ENCODE measurements at places on chromosomes 11 and 22.

DNA sequence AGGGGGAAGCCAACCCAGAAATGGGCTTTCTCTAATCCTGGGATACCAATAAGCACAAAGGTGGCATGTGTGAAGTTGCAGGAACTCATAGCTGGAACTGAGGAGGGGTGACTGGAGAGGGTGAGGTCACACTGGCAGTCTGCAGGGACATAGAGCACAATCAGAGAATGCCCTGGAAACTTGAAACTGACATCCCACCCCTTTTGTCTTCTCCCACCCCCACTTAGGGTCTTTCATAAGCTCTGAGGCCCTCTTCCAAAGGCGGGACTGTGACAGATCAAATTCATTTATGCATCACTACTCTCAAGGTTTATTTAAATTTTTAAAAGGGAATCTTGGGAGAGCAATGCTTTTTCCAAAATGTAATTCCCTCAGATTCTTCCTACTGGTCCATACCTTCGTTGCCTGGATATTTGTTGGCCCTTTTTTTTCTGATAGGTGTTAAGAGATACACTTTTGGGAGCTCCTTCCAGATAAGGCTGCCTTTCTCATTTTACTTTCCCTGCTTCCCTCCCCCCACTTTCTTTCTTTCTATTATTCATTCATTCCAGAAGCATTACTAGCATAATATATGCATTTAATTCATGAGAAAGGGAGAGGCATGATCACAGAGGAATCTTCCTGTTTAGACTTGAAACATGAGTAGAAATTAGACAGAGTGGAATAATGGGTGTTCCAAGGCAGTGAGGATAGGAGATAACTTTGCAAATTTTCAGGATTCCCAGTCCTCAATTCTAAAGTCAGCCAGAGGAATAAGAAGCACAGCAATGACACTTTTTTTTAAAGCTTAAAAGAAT, 14.8 kb downstream of the OR51E2 start:
- peak; percentile 74 for DNase-seq

DNA sequence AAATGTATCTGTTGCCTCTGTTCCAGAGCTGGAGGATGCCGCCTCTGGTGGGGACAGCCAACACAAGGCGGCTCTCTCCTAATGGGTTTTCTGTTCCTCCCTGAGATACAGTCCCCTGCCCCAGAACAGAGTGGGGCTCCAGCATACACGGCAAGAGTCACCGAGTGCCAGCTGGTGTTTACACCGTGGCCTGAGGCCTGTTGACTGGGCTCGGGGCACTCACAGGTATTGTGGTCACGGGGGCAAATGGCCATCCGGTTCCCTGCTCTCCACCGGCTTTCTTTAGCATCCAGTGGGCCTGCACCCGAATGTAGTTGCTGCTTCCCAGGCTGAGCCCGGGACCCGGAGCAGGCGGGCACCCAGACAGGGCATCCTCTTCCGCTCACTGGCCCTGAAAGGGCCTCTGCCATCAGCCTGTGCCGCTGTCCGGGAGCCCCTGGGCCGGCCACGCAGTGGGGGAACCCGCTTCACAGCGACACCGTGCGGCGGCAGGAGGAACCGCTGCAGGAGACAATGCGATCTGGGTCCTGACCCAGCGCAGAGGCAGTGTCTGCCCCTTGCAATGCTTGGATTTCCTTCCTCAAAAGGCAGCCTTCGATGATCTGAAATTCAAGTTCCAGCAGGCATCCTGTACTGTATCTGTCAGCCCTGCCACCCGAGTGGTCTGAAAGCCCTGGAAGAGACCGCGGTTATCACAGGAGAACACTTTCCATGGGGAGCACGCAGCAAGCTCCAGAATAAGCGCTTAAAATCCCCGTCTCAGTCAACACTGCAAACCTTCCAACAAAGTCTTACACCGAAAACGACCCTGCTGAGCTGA, 859 bp upstream of the KRTAP5-5 start:
- DNase-seq, result peak; percentile 37

DNA sequence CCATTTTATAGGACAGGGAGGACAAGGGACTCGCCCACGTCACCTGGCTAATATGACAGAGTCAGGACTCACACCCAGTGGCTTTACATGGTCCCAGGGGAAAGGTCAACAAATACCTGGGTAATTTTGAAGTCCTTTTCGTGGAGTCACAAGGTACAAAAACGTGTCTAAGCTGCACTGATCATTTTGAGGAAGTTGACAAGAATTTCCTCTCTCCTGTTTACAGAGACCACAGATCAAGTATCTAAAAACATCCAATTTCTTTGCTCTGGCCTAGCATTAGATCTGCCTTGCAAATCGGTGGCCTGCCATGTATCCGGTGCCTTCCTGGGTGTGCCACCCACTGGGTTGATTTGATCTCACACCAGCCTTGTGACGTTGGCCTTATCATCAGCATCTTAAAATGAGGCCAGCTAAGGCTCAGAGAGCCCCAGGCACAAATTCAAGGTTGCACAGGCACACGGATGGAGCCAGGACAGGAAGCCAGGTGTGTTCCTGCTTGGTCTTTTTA, 17.6 kb downstream of the GDPD5 start:
- DNase-seq, result no peak

GRCh38 chr11:121199516-121199915, 93.1 kb upstream of the SC5D start:
- DNase-seq, result no peak

DNA sequence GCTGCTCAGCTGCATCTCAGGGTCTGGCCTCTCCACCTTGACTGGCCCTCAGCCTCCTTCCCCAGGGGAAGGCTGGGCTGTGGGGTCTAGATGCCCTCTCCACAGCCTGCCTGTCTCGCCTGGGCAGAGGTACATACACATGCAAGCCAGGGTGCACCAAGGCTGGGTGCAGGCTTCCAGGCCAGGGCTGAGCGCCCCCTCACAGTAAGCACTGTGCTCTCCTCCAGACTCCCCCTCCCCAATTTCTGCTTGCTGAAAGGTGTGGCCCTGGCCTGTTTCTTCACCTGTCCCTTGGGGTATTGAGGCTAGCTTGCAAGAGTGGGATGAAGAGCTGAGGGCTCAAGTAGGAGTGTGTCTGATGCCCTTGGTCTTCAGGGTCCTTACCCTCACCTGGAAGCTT, 22.5 kb downstream of the RELT start:
- DNase-seq, result no peak

DNA sequence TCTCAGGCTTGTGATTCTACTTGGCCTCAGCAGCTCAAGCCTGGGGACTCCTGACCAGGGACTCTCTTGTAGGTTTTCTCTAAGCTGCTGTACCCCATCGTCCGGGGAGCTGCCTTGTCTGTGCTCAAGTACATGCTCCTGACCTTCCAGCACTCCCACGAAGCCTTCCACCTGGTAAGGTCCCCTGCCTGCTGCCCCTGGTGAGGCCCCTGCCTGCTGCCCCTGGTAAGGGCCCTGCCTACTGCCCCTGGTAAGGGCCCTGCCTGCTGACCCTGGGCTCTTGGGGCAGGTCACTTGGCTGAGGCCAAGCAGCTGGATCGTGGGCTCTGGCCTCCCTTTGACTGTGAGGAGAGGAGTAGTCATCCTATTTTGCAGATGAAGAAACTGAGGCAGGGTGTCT, 11.3 kb downstream of the USP35 start:
- DNase-seq, result no peak

GRCh38 chr11:124276081-124276480, 19.9 kb downstream of the OR8G5 start:
- no peak for DNase-seq

GRCh38 chr11:12803086-12803826, 129.0 kb downstream of the TEAD1 start:
- peak; percentile 74 for DNase-seq

GRCh38 chr11:133318221-133318620, 214.1 kb downstream of the OPCML start:
- DNase-seq, result no peak

- DNase-seq, result peak; percentile 21
Observed at GRCh38 chr22:42317008-42317407, 46.6 kb upstream of the TCF20 start.

GRCh38 chr22:29713156-29713727, 6.6 kb upstream of the CABP7 start:
- no peak for DNase-seq

DNA sequence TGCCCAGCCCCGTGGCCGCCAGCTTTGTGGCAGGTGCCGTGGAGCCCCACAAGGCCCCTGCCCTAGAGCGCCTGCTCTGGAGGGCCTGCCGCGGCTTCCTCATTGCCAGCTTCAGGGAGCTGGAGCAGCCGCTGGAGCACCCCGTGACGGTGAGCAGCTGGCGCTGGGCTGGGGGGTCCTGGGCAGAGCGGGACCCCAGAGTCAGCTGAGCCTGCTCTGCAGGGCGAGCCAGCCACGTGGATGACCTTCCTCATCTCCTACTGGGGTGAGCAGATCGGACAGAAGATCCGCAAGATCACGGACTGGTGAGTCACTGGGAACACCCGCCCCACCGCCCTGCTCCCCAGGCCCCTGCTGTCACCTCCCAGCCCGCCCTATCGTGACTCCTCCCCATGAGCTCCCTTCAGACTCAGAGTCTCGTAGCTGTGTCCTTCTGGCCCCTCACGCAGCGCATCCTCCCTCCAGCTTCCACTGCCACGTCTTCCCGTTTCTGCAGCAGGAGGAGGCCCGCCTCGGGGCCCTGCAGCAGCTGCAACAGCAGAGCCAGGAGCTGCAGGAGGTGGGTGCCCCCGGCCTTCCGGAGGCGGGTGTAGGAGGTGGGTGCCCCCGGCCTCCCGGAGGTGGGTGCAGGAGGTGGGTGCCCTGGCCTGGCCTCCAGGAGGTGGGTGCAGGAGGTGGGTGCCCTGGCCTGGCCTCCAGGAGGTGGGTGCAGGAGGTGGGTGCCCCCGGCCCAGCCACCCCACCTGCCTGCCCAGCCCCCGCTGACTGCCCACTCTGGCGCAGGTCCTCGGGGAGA, 4.7 kb downstream of the TCIRG1 start:
- DNase-seq, result peak; percentile 75

GRCh38 chr22:25843660-25844405, 101.8 kb downstream of the MYO18B start:
- no peak for DNase-seq

DNA sequence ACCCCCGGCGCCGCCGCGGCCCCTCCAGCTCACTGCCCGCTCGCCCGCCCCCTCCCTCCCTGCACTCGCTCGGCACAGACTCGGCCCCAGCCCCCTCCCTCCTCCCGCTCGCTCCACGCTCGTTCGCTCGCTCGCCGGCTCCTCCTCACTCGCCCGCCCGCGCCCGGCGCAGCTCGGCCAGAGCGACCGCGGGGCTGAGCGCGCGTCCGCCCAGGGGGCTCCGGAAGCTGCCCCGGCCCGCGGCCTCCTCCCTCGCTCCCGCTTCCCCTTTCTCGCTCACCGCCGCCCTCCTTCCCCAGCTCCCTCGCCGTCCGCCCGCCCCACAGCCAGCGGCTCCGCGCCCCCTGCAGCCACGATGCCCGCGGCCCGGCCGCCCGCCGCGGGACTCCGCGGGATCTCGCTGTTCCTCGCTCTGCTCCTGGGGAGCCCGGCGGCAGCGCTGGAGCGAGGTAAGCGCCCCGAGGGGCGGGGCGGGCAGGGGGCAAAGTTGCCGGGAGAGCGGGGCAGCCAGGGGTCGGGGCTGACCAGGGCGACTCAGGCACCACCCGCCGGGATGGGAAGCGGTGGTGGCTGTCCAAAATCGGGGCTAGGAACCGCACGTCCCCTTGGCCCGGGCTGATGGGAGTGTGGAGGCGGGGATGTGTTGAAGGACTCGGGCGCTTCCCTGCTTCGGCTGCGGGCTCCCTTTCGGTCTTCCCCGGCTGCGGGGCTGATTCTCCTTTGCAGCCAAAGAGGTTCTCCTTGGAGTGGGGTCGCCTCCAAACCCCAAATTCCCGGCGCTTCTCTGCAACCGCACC, at the start of gene SEZ6L:
Gene SEZ6L (plus strand): TSS at position 148 of the 797 bp plus-strand sequence. CDS start 208 bp downstream, at position 356.
- peak; percentile 17 for DNase-seq

GRCh38 chr11:63670433-63671321, 499 bp downstream of the ATL3 start:
- DNase-seq, result peak; percentile 64

DNA sequence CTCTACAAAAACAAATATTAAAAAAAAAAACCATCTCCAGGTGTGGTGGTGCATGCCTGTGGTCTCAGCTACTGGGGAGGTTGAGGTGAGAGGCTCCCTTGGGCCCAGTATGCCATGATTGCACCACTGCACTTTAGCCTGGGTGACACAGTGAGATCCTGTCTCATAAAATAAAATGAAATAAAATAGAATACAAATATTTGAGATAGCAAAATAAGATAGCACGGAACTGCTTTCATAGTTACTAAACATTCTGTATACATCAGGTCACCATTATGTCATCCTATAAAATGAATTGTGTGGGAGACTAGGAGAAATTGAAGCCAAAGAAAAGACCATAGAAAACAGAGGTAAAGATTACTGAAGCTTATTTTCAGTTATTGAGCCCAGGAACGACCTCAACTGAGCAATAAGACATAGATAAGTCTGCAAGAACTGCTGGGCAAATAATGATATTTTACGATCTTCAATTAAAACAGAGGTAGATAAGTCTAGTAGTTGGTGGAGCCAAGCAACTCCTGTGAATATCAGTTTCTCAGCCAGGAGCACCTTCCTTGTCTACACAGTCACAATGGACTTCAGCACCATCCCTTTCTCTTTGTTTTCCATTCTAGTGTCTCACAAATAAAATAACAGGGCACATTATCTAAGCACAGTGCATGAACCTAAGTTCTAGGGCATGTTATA, 9.9 kb downstream of the OR5M11 start:
- DNase-seq, result no peak

- no peak for DNase-seq
Observed at GRCh38 chr22:26320447-26320846, 108.6 kb upstream of the ASPHD2 start.

- DNase-seq, result no peak
Observed at GRCh38 chr11:924406-925157, 1.1 kb upstream of the AP2A2 start.

DNA sequence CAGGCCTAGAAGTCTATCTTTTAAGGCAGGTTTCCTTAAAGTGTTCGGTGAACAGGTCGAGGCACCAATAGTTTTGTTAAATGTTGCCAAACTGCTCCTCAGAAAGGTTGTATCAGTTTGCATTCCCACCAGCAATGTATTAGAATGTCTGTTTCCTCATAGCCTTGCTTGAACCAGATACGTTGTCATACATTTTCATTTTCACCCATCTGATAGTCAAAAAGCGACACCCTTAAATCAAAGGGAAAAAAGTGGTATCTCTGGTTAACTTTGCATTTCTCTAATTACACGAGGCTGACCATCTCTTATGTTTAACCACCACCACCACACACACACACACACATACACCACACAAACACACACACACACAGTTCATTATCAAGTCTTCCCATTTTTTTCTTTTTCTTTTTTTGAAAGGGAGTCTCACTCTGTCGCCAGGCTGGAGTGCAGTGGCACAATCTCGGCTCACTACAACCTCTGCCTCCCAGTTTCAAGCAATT, 16.3 kb downstream of the PRR14L start:
- DNase-seq, result no peak
